ENCODE measurements at places on chromosomes 4 and X.

- peak; percentile 1 for DNase-seq
Measured at GRCh38 chr4:176193938-176194337, 1.4 kb downstream of the SPATA4 start.

DNA sequence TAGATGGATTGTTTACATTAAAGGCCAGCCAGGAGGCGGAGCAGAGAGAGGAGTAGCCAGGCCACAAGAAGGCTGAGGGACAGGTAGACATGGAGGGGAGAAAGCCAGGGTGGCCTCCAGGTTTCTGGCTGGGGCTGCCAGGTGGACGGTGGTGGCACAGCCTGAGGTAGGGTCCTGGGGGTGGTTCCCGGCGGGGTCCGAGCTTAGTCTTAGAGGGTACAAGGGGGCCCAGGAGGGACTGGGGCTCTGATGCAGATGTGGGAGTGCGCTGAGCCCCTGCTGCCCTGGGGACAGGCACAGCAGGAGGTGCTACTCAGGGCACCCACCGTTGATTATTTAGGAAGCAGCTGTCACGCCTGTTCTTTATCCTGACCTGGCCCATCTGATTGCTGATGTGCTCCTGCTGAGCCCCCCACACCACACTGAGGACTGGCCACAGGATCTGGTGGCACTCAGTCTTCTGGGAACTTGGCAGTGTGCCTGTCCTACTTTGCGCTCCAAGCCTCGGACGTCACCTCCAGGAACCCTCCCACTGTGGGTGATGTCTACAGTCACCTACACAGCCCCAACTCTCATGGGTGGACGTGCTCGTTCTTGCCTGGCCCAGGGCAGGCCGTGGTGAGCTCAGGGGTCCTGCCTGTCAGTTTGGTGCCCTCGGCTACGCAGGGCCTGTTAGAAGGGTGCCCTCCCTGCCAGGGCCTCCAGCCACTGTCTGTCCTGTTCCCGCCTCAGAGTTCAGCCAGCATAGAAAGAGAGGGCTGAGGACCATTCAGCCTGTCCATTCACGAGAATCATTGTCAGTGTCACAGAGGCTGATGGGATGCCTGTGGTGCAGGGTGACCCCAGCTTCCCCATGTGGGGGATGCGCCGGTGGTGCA, 12.0 kb downstream of the WFS1 start:
- DNase-seq = no peak

- DNase-seq = no peak
Measured at GRCh38 chr4:40180356-40180755, 16.5 kb upstream of the RHOH start.

DNA sequence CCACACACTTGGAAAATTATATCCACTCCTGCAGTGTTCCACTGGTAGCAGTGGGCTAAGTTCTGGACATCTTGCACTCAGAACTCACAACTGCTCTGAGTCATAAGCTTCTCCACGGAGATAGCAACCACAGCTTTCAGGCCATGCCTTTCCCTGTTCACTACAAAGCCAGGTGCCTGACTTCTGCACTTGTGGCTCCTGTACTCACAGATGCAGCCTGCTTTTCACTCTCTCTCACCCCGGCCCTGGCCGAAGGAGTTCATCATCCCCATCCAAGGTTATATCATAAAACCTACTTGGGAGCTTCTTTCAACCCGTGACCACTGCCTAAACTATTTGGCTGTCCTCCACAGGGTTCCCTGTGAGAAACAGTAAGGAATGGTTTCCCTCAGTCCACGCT, 999.4 kb downstream of the GLUD2 start:
- DNase-seq = no peak

- no peak for DNase-seq
Measured at GRCh38 chrX:151543706-151544105, 19.8 kb upstream of the PASD1 start.

DNA sequence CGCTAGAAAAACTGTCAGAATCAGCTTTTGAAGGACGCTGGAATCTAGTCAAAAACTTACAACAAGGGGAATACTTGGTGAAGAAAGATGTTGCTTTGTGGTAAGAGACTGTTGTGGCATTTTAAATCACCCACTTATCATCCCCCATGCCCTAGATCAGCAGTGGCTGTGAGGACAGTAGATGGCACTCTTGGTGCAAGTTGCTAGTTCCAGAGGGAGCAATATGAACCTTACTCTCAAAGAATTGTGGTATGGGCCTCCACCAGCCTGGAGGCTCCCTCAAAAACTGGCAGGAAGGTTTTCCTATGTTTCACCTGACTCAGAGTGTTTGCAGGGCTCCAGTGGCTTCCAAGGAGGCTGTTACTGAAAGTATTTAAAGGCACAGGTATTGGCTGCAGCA, 37.7 kb upstream of the SLC16A2 start:
- DNase-seq = no peak
